ENCODE measurements at places on chromosomes 5 and 9. TPM values are rescaled to one million over a fixed set of nuclear protein-coding genes. Genes with fewer than 3 reads are reported as not detected.

WNT8A gene
- not detected for total RNA-seq

STOM gene
- 29.3 TPM for total RNA-seq

SMIM3 gene
- 18.9 TPM for total RNA-seq

DRD1 gene
- not detected for total RNA-seq

INSL4 gene
- total RNA-seq = not detected

SEMA6A gene
- 0.98 TPM for total RNA-seq

SPINK4 gene
- not detected for total RNA-seq

GPX8 gene
- 60.6 TPM for total RNA-seq

PTGDS gene
- total RNA-seq = 463 TPM

SLC25A48 gene
- not detected for total RNA-seq

SH3TC2 gene
- total RNA-seq = 0.65 TPM

SLC36A2 gene
- not detected for total RNA-seq

NR4A3 gene
- total RNA-seq = 0.13 TPM

ARL14EPL gene
- not detected for total RNA-seq

SUSD3 gene
- 8.9 TPM for total RNA-seq

NELFB gene
- total RNA-seq = 81.0 TPM

SOHLH1 gene
- not detected for total RNA-seq

PLAC8L1 gene
- not detected for total RNA-seq

GNA14 gene
- total RNA-seq = 0.51 TPM

ECPAS gene
- 50.4 TPM for total RNA-seq

PCDHGA8 gene
- 0.89 TPM for total RNA-seq

ADRB2 gene
- total RNA-seq = 1.3 TPM

MIGA2 gene
- total RNA-seq = 21.2 TPM

SLC24A2 gene
- total RNA-seq = not detected

OR1Q1 gene
- total RNA-seq = not detected
